ENCODE measurements at places on chromosomes 16 and 17.

DNA sequence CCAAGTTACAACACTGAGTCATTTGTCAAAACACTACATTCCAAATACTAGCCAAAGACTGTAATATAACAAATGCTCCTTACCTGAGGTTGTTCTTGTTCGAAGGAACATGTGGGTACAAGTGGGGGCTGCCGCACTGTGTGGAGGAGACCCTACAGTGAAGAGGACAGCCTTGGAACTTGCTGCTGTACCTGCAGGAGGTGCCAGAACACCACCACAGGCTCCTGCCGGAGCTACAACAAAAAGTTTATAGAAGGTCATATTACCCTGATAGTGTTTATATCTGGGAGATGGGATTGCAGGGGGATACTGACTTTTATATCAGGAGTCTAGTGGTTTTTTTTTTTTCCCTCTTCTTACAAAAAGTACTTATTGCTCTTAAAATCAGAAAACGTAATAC is 37.8 kb upstream of the ALDH3A1 start:
- DNase-seq: no peak

DNA sequence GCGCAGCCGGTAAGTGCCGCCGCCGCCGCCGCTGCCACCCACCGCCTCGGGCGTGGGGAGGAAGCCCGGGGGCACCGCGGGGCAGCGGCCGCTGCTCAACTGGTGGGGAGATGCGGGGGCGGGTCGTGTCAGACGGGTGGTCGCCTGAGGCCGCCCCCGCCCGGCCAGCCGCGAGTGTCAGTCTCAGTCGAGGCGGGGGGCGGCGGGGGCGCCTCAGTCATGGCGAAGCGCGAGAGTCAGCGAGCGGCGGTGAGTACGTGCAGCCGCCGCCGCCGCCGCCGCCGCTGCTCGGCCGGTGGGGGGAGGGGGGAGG is 76.2 kb downstream of the CHD9 start:
- DNase-seq: no peak

DNA sequence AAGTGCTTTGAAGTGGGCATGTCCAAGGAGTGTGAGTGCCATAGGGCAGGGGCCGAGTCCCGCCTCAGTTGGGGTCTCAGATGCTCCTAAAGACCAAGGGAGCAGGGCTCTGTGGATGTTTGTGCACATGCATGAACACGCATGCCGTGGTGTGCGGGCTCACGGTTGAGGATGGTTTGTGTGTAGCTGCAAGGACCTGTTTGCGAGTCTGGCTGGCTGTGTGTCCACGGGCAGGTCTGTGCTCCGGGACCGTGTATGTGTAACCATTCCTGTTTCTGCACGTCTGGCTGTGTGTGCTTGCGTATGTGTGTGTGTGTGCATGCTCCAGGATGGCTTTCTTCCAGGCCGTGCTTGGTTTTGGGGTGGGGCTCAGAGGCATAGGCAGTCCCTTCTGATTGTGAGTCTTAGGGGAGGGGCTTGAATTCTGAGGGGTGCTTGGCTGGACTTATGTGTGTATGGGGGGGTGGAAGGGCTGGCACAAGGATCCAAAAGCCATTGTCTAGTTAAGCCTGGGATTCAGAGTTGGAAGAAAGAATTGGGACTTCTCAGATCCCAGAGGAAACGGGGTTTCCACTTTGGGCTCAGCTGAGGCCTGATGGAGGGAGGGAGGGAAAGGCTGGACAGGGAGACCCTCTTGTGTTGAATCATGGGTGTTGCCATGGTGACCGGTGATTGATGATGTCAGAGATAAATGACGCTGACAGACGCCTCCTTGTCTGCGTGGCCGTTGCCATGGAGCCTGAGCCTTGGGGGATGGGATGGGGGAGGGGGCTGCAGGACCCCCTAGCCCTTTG is 14.4 kb downstream of the GJD3 start:
- DNase-seq: no peak

- no peak for DNase-seq
Observed at GRCh38 chr16:30758988-30759491, 2.8 kb downstream of the CFAP119 start.

- DNase-seq: no peak
Observed at GRCh38 chr17:1511290-1511689, 5.1 kb downstream of the INPP5K start.

- DNase-seq: no peak
Observed at GRCh38 chr16:77788181-77789084, at the start of gene VAT1L. Gene VAT1L, plus strand, starts transcription at chr16:77788564. Its CDS starts 119 bp downstream, at chr16:77788683.

DNA sequence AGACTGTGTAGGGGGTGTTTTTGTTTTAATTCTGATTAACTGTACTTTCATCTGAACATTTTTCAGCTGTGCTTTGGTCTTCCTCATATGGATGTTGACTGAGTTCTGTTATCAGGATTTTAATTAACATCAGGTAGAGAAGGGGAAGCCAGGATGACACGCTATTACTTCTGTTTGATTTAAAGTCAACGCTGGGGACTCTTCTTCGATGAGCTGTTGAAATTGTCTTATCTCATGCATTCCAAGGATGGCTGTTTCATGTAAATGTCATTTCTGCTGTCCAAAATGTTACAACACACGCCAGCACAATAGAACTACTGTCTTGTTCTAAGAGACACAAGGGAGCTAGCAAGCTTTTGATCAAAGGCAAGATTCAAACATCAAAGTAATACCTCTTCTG is 263.3 kb upstream of the CDH5 start:
- no peak for DNase-seq

Measured in activated naive CD4-positive, alpha-beta T cell treated with Interleukin-2 at 50 U/mL for 16 hours (primary cell).